Activated T-helper 1 cell treated with anti-CD3 and anti-CD28 coated beads, Interleukin-2, amount 50 U/mL, for 16 hours (primary cell): ENCODE measurements at places on chromosomes 3 and 15.

- no peak for DNase-seq
These were observed 3.3 kb upstream of the THSD4 start for GRCh38 chr15:71111950-71112349.

DNA sequence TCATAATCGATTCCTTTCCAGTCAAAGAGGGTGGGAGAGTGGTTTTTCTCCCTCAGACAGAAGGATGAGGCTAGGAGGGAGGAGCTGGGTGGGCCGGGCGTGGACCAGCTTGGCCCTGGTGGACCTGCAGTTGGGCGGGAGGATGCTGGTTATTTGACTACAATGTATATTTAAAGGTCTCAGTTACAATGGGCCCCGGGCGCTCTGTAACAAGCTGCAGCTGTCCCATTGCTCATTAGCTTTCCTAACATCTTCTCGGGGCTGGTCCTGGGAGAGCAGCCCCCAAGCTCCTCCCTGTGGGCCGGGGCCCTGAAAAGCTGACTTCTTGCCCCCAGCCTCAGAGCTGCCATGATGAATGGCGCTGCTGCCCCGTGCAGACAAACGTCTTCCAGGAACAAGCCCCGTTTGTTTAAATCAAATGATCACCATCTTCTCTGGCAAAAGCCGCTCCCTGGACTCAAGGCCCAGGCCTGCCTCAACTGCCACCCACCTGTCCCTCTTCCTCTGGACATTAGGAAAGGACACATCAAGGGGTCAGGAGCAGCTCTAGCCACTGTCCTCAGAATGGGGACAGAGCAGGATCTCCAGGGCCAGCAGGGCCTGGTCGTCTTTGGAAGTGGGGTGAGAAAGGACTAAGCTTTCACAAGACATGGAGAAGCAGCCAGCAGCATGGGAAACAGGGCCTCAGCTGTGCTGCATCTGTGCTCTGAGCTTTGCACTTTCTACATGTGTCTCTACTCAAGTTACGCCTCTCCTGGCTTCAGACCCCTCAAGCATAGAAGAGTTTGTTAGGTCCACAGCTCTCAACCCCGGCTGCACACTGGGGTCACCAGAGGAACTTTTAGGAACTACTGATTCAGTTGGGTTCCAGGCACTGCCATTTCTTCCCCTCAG, 38.6 kb downstream of the MAGEF1 start:
- no peak for DNase-seq

- peak; percentile 29 for DNase-seq
These were observed 6.5 kb downstream of the CHD2 start for GRCh38 chr15:92906563-92907081.

DNA sequence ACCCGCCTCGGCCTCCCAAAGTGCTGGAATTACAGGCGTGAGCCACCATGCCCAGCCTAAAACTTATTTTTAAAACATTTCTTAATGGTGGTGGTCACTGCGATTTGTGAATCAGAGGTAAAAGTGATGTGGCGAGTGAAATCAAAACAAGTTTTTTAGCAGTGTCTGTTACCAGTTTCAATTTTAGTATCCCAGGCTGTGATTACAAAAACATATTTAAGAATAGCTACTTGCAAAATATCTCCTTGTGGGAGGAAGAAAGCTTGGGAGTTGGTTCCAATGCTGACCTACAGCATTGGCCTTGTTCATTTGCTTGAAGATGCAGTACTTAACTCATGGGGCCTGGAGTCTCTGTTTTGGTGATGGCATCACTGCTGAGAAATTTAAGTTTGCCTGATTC, 4.5 kb downstream of the RAB7A start:
- no peak for DNase-seq

DNA sequence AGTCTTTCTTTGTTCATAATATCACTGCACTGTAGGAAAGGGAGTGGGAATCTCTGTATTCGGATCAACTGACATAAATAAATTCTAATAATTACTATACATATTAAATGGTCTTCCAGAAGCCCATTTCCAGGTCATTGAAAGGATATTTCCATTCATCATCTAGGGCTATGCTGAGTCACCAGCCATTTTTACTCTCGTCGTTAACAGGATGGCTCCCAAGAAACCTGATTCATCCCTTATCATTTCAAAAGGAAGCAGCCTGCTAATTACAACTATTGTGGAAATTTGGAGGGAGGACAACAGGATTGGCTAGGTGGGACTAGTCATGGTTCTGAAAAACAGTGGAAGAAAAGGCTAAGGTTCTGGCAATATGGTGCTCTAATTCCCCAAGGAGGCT, 13.6 kb downstream of the GMNC start:
- DNase-seq: no peak

GRCh38 chr3:123084738-123085237, 18.0 kb downstream of the PDIA5 start:
- no peak for DNase-seq

DNA sequence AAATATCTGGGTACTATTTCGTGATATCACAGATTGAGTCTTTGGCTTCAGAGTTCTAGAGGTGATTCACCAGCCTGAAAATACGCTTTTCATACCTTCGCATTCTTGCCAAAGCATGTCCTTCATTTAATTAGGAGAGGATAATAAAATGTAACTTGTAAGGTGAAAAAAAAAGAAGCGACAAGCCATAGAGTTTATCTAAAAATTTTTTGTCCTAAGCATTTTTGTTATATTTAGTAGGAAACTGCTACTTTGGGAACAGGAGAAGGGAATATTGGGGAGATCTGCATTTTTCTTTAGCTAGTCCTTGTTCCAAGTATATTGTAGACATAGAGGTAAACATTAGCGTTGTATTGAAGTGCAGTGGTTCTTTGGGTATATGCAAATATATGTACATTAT, 120.1 kb downstream of the TCF12 start:
- DNase-seq: no peak

DNA sequence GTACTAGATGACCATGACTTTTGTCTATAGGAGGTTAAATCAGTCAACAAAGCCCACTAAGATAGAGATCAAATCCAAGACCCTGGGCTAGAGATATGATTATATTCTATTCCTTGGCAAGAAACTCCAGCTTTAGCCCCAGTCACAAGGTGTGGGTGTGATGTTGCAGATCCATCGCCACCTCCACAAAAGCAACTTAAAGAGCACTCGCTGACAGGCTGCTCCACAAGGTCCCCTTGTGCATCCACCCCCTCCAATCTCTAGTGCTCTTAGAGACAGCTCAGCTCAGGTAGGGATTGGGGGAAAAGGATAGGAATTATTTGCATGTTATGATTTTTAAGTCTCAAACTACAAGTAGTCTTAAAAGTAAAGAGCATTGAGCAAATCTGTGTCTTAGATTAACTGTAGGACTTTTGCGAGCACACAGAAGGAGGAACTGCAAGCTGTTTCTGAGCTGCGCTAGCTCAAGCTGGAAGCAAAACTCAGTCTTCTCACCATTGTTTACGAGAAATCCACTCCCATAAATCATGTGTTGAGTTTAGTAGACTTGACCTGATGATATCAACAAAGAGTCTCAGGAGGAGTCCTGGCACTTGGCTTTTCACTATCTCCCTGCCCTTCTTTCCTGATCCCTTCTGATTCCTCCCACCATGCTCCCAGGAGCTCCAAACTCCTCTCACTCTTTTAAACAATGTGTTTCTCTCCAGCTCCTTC, 177.6 kb downstream of the STAC start:
- DNase-seq: no peak

DNA sequence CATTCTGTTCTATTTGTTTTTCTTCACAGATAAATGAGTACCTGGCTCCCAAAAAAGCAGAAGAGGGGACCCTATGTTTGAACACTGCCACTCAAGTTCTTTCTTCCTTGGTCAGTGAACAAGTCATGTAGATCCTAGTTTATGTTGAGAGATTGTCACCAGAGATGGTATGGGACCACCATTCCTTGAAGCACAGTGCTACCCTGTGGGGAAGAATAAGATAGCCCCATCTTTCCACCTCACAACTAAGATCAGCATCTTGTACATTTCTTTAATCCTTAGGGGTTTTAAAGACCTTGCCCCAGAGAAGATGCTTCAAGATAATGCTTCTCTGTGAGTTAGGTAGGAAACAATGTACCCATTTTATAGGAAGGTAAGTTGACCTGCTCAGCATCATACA, 233.5 kb upstream of the WNT5A start:
- DNase-seq: no peak

DNA sequence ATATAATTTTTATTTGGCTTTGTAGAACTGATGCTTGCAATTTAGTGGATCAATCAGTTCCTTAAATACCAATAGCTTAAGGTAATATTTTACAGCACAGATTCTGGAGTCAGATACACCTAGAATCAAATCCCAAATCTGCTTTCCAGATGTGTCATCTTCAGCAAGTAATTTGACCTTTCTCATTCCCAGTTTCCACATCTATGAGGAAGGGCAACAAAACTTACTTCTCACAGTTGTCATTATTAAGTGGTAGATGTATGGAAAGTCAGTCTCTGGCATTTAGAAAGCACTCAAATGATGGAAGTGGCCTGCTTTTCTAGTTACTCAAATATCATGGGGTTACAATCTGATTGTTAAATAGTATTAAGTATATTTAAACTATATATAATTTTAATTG, 767.0 kb downstream of the CADM2 start:
- no peak for DNase-seq

- DNase-seq: no peak
These were observed 31.2 kb upstream of the TNIK start for GRCh38 chr3:171491361-171491760.

GRCh38 chr15:39583596-39584265, 2.9 kb downstream of the THBS1 start:
- no peak for DNase-seq

- DNase-seq: no peak
These were observed 359.1 kb downstream of the PDCD6IP start for GRCh38 chr3:34157491-34157890.

GRCh38 chr15:89876396-89877082, 17.3 kb downstream of the AP3S2 start:
- no peak for DNase-seq

DNA sequence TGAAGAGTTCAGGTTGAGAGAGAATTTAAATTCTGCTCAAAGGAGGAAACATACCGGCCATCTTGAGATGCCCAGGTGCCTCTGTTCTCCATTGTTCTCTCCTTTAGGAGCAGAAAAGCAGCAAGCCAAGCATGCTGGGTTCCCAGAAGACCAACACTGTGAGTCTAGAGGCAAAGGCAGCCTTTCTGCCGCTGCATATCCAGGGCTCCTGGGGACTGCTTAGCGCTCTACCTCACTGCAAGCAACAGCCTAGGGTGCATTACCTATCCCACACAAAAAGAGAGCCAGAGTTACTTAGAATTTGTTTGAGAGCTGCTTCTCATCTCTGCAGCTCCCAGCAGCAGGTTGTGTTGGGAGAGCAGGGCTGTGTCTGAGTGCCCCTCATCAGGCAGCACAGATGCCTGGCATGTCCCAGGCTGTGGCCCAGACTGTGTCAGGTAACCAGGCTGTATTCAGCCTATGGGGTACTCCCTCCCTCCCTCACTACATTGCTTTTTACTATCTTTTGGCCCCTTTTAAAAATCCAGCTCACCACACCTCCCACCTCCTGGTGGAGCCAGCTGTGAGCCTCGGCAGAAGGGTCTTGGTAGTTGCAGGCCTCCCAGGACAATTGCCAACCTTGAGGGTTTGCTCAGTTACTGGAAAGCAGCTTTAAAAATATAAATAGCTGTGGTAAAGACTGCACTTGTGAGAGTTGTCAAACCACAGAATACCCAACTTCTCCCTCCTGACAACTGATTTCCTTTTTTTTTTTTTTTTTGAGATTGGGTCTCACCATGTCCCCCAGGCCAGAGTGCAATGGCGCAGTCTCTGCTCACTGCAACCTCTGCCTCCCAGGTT, 30.2 kb downstream of the BCL2L10 start:
- DNase-seq: no peak

GRCh38 chr15:68691705-68692104, 112.9 kb downstream of the CORO2B start:
- DNase-seq: no peak

- DNase-seq: peak; percentile 43
These were observed 462 bp downstream of the EDEM1 start for GRCh38 chr3:5187920-5188418.

DNA sequence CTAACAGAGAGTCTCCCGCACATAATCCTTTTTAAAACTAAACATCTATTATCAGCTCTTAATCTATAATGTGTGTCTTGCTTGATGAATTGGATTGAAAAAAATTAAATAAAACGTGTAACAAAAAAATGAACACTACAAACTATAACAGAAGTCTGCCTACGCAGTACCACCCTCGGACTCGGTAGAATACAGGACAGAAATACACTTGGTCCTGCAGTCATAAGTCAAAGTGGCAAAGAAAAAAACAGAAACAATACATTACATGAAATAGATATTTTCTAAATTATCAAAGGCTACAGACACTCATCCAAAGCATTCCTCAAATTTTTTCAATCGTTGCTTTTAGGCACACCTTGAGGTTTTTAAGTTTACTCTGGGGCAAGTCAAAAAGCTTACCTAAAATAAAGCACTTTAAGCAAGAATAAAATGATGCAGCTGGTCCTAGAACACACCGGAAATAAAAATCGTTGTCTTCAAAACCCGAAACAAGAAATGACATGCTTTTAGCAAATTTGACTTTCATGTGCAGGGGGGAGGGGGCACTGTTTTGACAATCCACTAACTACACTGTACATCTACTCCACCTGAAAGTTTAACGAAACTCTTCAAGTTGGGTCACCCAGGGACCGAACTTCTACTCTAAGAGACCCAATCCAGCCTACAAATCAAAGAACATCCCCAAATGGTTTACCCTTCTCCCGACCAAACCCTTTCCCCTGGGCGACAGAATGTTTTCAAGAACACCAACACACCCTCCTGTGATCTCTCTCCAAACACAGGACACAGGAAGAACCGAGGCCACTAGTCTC, 1.3 kb downstream of the ADAM10 start:
- DNase-seq: no peak

DNA sequence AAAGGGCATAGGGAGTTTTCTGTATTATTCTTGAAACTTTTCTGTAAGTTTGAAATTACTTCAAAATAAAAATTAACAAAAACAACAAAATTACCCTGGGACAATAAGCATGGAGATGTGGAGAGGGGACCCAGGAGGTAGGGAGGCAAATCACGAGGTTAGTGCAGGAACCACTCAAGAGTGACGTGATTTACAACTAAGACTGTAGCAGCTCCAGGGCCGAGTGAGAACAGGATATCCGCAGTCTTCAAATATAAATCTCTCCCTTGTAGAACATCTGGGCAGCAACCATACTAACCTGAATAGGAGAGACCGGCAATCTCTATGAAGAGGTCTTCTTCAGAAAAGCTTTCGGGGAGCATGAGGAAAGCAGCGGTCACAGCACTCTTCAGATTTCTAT, 17.3 kb downstream of the TAMM41 start:
- DNase-seq: no peak

GRCh38 chr15:64893481-64894394, 18.0 kb upstream of the ANKDD1A start:
- peak; percentile 88 for DNase-seq
